Kidney epithelial cell (primary cell): ENCODE measurements at places on chromosomes 5 and 9. TPM values are rescaled to one million over a fixed set of nuclear protein-coding genes. Genes with fewer than 3 reads are reported as not detected.

MYMK gene
- not detected in 2 replicates for total RNA-seq

MEIKIN gene
- not detected in 2 replicates for total RNA-seq

SLC45A2 gene
- not detected in 2 replicates for total RNA-seq

ZNG1C gene
- total RNA-seq = 19.4 and 19.9 TPM in 2 replicates

ADAMTS12 gene
- total RNA-seq = 3.4 and 4.1 TPM in 2 replicates

SLC6A3 gene
- not detected in 2 replicates for total RNA-seq

NR5A1 gene
- total RNA-seq = not detected in 2 replicates

- DNase-seq = no peak
These were observed 43.8 kb downstream of the SPINK5 start for GRCh38 chr5:148107608-148108007.

GRCh38 chr9:114626415-114627020 lies 15.4 kb downstream of the TMEM268 start:
- no peak for DNase-seq

- DNase-seq = peak; percentile 16
These were observed 129.7 kb upstream of the PCA3 start for GRCh38 chr9:76634356-76635054.

- no peak for DNase-seq
These were observed 424.5 kb upstream of the CLINT1 start for GRCh38 chr5:158283397-158283796.

DNA sequence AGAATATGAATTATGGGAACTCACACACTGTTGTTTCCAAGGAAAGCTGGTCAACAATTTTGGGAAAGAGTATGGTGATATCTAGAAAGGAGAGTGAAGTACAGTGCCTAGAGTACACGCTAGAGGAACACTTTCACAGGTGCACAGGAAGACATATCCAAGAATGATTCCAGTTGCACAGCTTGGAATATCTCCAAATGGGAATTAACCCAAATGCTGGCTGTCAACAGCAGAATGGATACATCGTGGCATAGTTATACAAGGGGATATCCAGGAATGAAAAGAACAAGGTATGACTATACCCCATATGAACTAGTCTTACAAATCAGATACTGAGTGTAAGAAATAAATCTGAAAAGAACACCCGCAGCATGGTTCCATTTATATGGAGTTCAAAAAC lies 231.3 kb downstream of the FSTL4 start:
- DNase-seq = no peak

DNA sequence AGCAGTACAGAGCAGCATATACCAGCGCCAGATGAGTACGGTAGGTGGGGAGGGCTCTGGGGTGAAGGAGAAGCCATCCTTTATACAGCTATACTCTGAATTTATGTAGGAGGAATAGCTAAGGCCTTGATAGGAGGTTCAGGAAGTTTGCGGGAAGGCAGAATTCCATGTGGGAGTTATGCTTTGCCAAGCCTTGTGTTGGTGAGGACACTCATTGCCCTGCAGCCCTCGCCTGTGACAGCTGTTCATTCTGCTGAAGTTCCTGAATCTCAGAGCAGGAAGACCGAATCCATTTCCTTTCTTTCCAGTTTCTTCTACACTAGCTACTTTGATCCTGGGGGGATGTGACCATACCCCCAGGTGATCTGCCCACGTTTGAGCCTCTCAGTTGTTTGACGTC lies 7.7 kb downstream of the MFAP3 start:
- no peak for DNase-seq

GRCh38 chr9:127561491-127562278 lies 50.4 kb upstream of the STXBP1 start:
- DNase-seq = peak; percentile 98

GRCh38 chr9:36169166-36169565 lies at the start of gene CCIN:
Gene CCIN (plus strand): TSS chr9:36169388. CDS start chr9:36169503, 115 bp downstream.
- no peak for DNase-seq

DNA sequence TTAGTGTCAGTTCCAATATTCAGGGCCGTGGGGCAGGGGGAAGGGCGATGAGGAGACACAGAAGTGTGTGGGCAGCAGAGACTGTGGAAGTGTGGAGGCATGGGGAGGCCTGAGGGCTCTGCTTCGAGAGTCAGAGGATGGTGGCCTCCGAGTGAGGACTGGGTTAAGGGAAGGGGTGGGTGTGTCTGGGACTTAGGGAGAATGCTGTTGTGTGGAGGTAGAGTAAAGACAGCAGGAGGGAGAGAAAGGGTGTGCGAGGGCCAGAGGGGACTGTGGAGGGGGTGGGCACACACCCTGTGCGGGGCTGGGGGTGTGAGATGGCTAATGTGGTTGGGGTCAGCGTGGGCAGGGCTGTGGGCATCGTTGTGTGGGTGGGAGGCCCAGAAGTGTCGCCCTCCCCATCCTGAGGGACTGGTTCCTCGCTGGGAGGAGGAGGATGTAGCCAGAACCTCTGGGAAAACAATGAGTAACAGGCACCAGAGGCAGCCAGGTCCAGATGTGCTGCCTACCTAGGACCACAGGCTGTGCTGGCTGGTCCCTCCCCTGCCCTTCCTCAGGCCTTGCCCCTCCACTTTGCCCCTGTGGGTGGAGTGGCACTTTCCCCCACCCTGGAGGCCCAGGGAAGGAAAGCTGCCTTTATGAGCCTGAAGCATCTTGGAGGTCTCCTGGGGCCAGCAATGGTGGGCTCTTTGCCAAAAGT lies 4.2 kb downstream of the USP20 start:
- DNase-seq = no peak

GRCh38 chr5:137024044-137024443 lies 475.1 kb downstream of the SPOCK1 start:
- DNase-seq = no peak

DNA sequence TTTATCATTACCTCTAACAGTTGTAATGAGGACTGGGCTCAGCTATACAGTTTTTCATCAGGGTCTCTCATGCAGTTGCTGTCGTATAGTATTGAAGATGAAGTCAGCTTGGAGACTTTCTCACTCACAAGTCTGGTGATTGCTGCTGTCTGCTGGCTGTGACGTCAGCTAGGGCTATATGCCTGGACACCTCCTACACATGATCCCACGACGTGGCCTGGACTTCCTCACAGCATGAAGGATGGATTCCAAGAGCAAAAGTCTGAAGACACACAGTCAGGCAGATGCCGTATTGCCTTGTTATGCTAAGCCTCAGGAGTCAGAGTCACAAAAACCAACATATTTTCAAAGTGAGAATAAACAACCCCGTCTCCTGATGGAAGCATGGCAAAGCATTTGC lies 193.3 kb downstream of the LURAP1L start:
- no peak for DNase-seq

- DNase-seq = no peak
These were observed 504.4 kb upstream of the WWC1 start for GRCh38 chr5:167786871-167787578.

DNA sequence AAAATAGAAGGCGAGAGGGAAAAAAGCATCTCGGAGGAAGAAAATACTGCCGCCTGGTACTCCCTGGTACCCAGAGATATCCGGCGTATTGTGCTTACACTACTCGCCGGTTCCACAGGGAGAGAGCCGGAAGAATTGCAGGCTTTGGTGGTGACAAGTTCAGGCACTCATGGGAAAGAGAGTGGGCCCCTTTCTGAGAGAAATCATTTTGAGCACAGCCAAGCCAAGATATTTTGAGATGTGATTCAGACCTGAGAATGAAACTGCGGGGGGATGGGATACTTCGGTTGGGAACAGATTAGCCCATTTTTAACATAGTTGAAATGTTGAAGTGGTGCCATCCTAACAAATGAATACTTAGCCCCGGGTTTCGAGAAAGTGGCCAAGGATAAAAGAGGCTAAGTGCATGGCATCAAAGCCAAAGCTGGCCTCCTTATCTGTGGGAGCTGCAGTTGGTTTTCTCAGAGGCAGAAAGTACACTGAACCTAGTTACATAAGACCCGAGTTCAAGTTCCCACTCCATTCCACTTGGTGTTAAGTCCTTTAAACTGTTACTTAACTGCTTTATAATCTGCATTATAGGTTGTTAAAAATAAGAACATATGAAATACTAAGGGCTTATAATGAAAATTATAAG lies 62.7 kb downstream of the SLC1A3 start:
- DNase-seq = no peak

GRCh38 chr5:172724242-172725183 lies 46.5 kb downstream of the DUSP1 start:
- no peak for DNase-seq

GRCh38 chr5:93591323-93591945 lies 8.4 kb downstream of the NR2F1 start:
- no peak for DNase-seq
